PC-9 (cell line): ENCODE measurements at places on chromosomes 7 and 10.

DNA sequence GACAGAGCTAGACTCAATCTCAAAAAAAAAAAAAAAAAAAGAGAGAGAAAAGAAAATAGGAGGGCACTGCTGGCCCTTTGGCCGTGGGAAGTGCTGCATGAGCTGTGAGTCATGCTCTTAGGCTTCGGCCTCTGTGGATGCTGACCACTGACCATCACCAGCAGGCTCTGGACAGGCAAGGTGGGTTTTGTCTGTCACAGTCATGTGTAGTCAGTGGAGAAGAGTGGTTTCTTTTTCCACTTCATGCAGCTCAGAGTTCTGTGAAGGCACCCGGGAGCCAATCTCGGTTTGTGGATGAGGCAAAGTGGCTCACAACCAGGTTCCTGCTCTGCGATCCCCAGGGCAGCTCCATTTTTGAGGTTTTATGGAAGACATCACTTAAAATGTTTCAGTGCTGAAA lies 58.1 kb downstream of the PRTFDC1 start:
- DNase-seq: peak; percentile 67

- peak; percentile 46 for DNase-seq
Measured at GRCh38 chr7:50791938-50792341, 9.2 kb upstream of the GRB10 start.

- DNase-seq: no peak
Measured at GRCh38 chr10:83680470-83680891, 458.8 kb upstream of the GHITM start.

DNA sequence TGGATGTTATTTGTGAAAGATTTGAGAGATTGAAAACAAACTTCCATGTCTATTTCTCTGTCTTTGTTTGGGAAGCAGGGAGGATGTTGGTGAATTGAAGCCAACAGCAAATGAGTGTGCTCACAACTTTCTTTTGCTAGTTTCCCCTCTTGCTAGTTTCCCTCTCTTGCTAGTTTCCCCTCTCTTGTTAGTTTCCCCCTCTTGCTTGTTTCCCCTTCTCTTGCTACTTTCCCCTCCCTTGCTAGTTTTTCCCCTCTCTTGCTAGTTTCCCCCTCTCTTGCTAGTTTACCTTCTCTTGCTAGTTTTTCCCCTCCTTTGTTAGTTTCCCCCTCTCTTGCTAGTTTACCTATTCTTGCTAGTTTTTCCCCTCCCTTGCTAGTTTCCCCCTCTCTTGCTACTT lies 613.3 kb downstream of the LRMDA start:
- no peak for DNase-seq

- peak; percentile 69 for DNase-seq
Measured at GRCh38 chr10:12588091-12588860, 238.9 kb downstream of the CAMK1D start.

DNA sequence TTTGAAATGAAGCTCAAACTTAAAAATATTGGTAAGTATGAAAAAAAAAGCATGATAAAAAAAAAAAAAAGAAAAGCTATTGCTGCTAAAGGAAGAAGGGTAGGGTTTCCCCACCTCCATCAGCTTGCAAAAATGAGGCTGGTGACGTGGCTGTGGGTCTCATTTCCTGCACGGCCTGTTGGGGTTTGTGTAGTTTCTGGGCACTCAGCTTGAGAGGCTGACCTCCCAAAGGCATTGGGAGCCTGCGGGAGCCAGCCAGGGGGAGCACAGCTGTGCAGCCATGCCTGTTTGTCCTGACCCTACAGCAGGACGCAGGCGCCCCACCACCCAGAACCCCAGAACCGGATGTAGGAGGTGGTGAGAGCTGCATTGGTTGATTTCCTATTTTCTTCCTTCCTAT lies 48.8 kb upstream of the CARD11 start:
- DNase-seq: no peak

DNA sequence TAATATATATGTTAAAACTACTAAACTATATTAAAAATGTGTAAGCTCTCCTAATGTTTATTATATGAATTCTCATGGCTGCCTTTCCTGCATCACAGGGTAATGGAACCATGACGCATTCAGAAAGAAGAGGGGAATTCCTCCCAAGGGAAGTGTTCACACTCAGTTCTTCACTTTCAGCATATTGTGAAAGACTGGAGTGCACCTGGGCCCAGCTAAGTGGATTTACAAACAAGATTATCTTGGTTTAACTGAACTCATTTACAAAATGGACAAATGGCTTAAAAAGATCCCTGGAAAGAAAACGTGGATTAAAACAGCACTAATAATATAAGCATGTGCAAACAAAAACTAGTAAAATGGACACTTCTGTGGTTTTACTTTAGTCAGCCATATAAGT lies 149.8 kb downstream of the DOCK4 start:
- DNase-seq: no peak

GRCh38 chr10:1467334-1468076 lies 269.8 kb downstream of the ADARB2 start:
- no peak for DNase-seq

DNA sequence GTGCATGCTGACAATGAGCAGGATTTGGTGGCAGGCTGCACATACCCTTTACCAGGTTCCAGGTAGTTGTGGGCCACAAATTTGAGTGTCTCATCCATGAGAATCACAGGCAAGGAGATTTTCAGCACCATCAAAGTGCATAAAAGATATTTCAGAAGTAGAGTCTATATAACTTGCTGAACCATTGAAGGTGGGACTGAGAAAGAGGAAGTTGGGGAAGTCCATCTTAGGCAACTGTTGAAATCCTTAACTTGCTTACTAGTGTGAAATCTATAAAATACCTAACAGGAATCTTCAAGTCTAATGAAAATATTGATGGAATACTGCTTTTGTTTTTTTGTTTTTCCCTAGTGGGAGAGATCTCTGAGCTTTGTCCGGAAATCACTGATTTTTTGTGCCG lies 325.1 kb upstream of the PLXDC2 start:
- no peak for DNase-seq

DNA sequence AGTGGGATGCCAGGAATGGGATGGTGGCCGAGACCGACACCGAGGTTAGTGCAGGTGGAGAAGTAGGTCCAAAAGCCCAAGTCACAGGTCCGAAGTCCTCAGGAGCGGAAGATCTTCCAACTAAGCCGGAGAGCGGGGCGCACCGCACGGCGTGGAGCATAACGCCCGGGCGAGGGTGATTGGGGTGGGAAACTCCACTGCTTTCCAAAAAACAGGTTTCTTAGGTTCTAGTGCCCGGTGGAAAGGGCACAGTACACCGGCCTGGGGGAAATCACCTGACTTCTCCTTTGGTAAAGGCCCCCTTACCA lies 11.4 kb upstream of the SPAG6 start:
- DNase-seq: no peak

DNA sequence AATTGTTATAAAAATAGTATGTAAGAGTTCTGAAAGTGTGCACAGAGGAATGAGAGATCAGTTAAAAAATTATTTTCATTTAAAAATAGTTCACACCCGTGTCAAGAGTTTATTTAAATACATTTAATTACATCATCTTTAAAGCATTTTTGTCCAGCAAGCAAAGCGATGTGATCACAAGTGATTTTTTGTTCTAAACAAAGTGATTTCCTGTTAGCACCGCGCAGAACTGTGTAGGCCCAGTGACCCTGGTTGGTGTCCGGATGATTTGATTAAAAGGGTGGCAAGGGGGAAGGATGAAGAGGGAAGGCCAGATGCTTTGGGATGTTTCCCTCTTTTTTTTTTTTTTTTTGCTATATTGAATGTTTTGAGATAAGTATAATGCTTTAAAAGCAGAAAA lies 227.8 kb upstream of the PITRM1 start:
- DNase-seq: no peak

- no peak for DNase-seq
Measured at GRCh38 chr7:137545059-137545716, 201.7 kb upstream of the PTN start.

DNA sequence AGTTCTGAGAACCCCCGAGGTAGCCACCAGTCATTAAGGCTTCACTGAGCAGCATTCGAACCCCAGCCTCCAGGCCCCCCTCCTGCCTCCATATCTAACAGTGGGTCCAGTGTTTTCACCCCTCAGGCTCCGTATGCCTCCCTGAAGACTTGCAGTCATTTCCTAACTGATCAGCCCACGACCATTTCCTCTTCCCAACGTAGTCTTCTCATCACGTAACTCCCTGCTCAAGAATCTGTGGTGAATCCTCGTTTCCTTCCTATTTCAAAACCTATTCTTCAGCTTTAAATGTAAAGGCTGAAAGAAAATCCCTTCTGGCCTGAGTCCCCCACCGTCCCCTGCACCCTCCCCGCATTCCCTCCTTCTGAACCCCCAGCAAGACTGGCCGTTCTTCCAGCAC lies 21.1 kb downstream of the FRMD4A start:
- no peak for DNase-seq

DNA sequence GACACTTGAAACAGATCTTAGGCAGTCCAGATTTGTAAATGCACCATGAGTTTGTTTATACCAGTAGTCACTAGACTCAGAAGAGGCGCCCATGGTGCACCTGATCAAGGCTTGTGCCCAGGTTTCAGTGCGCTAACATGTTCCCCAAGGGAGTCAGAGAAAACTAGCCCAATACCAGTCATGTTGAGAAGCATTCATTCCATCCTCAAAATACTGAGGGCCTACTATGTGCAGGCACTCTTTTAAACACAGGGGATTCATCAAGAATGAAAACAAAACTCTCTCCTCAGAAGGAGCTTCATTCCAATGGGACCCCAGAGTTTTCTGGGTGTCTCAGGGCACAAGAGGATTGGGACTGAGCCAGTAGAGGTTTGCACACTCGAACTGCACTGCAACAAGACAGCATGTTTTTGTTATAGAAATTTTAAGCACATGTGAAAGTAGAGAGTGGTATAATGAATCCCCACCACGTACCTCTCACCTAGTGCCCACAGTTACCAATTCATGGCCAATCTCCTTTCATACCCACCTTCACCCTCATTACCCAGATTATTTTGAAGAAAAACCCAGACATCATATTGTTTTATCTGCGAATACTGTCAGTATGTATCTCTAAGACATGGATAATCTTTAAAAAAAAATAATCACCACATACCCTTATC lies 55.0 kb upstream of the ARID5B start:
- no peak for DNase-seq

- no peak for DNase-seq
Measured at GRCh38 chr10:67883710-67884312, 645 bp upstream of the SIRT1 start.

DNA sequence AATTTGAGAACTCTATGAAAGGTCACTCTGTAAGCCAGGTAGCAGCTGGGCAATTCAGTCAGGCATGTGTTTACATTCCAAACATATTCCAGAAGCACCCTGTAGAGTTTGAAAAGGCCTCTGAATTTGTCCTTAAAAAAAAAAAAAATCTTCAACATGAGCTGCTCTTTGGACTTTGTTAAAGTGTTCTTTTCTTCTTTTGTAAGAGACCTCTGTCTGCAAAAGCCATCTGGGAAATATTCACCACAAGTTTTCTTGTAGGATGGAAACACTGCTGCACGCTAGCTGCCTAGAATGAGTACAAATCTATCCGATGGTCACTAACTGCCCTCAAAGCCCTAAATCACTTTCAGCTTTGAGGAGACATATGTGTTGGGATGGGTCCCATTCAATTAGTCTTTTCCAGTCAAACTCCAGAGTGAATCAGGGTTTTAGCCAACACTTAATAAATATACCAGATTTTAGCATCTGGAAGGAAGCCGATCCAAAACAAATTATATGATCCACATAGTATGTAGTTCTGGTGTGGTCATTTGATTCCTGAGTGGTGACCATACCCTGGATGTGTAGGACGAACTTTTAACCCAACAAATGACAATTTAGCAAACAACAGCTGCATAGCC lies 85.9 kb downstream of the CD36 start:
- DNase-seq: no peak

DNA sequence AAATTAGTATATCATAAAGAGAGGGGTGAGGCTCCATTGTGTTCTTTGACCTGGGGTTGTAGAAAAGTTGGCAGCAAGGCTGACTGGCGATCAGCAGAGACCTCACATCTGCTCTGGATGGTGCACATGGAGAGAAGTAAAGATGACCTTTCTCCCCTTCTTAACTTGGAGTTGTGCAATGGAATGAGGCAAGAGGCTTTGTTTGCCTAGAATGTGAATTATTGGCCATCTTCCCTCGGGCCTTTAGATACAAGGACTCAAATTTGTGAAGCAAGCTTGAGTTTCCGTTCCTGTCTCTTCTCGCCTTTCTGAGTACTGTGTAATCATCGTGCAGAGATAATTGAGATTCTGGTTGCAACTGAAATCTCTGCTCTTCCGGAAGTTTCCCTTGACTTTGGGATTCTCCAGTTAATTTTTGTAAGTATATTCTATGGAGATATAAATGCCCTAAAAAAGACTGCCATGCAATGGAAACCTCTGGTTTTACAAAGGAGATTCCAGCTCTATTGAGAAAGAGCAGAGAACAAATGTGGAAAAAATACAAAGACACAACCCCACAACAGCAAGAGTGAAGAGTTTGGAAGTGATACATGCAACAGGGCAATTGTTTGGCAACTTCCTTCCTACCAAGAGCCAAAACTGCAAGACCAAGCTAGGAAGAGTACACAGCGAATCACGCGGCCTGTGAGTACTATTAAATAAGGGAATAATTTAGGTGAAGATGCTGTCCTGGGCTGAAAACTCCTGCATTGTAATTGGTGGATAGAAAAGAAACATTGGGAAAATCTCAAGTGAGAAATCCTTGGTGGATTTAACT lies 542.3 kb upstream of the NRP1 start:
- no peak for DNase-seq

DNA sequence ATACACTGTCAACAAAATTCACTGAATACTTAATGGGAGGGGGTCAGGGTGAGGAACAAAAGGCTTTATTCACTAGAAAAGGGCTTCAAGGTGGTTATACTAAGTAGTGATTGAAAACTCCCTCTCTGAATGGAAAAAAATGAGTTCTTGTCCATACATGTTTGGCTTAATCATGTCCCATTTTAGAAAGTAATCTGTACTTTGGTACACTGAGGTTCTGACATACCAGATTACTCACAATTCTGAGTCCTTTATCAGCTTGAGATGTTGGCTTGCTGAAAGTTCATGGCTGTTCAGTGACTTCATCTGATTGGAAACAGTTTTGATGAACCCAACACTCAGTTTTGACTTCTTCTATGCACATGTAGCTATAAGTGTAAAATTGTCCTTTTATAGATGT lies 12.8 kb upstream of the NOBOX start:
- no peak for DNase-seq

- DNase-seq: no peak
Measured at GRCh38 chr7:150434240-150434639, 16.2 kb upstream of the GIMAP8 start.

GRCh38 chr7:151453326-151453791 lies 13.4 kb upstream of the CRYGN start:
- DNase-seq: no peak

GRCh38 chr7:30057741-30058140 lies 29.5 kb downstream of the PLEKHA8 start:
- DNase-seq: no peak

GRCh38 chr10:101446071-101446470 lies 92.1 kb downstream of the BTRC start:
- no peak for DNase-seq

- DNase-seq: no peak
Measured at GRCh38 chr7:96122746-96123145, 199.2 kb downstream of the SLC25A13 start.

GRCh38 chr10:45373003-45373575 lies 927 bp upstream of the ALOX5 start:
- peak; percentile 37 for DNase-seq

GRCh38 chr7:111082351-111082750 lies 8.6 kb upstream of the LRRN3 start:
- no peak for DNase-seq
